ENCODE measurements at places on chromosomes 7 and 10. TPM values are rescaled to one million over a fixed set of nuclear protein-coding genes. Genes with fewer than 3 reads are reported as not detected.

The CPA2 gene
- not detected for total RNA-seq

The H2BK1 gene
- not detected for total RNA-seq

The TMEM225B gene
- 0.73 TPM for total RNA-seq

The JAKMIP3 gene
- total RNA-seq = under 0.01 TPM

The EMX2 gene
- 1.1 TPM for total RNA-seq

The MEIG1 gene
- total RNA-seq = 0.73 TPM

The CRHR2 gene
- total RNA-seq = not detected

The AMPH gene
- 4.3 TPM for total RNA-seq

The CDHR1 gene
- total RNA-seq = 0.20 TPM

The PGAM2 gene
- total RNA-seq = 0.37 TPM

The OR13A1 gene
- total RNA-seq = not detected

Measured in subcutaneous preadipocyte (primary cell).